Hematopoietic multipotent progenitor cell treated with erythropoietin and hydrocortisone succinate and interleukin-3 and kit ligand, for 4 days (in vitro differentiated cells): ENCODE measurements at places on chromosomes 12 and 14.

DNA sequence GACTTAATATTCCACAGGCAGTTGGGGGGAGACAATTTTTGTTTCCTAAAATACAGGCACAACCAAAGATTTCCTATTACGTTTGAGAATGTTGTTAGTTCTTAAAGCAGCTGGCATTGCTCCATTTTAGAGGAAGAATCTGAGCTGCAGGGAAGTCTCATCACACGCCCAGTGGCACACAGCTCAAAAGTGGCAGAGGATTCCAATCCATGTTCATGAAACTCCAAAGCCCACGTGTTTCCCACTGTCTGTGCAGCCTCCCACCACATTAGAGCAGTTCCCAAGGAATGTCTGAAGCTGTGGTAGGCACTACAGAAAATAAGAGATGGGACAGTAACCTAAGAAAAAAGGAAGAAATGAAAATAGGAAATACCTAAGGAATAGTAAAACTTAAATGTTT is 6.1 kb upstream of the IL26 start:
- DNase-seq: no peak

GRCh38 chr12:10331642-10332239 is 24.1 kb downstream of the KLRD1 start:
- peak; percentile 83 for DNase-seq

DNA sequence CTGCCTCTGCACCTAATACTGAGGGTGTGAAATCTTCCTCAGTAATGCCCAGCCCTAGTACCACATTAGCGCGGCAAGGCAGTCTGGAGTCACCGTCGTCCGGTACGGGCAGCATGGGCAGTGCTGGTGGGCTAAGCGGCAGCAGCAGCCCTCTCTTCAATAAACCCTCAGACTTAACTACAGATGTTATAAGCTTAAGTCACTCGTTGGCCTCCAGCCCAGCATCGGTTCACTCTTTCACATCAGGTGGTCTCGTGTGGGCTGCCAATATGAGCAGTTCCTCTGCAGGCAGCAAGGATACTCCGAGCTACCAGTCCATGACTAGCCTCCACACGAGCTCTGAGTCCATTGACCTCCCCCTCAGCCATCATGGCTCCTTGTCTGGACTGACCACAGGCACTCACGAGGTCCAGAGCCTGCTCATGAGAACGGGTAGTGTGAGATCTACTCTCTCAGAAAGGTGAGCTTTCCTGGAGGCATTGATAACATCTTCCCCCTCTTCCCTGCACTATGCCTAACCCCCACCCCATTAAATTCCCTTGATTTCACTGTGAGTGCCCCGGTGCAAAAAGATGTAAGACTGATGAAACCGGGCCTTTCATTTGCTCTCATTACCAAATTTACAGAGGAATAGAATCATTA is 291.4 kb downstream of the NAV3 start:
- DNase-seq: no peak

DNA sequence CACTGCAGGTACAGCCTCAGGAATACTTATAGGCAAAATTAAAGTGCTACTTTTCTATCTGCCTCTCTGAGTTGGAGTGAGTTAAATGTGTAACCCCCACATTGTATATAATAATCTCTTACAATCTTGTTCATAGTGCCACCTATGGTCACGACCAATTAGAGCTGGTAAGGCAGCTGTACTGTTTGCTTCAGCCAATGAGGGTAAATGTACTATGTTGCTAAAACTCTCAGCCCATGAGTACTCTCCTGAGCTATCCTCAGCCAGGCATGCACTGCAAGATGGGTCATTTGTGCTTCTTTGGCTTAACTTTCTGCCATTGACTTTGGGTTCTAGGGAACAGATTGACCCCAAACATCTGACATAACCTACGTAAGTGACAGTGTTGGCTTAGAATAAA is 15.0 kb upstream of the MDM2 start:
- peak; percentile 88 for DNase-seq

GRCh38 chr12:12715459-12716150 is 1.6 kb upstream of the CDKN1B start:
- peak; percentile 94 for DNase-seq

- peak; percentile 26 for DNase-seq
Observed at GRCh38 chr12:12903642-12904609, 12.6 kb downstream of the GPRC5A start.

DNA sequence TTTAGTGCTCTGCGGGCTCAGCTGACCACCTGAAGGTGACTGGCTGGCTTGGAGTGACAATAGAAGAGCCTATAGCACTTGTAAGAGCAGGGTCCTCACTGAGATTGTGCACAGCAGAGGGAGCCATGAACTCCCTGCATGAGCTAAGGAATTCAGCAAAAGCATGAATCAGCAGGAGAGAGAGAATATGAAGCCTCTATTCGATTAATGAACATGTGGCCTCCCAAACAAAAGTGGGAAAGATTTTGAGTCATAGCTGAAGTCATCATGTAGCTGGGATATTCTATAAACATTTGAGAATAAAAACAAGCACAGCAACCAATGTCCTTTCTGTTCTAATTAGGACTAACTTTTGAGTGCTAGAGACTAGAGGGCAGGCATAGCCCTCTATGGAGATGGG is 626.6 kb downstream of the DIO2 start:
- DNase-seq: no peak

- no peak for DNase-seq
Observed at GRCh38 chr12:90274407-90274806, 565.8 kb upstream of the ATP2B1 start.

GRCh38 chr12:15212930-15213329 is 8.3 kb downstream of the RERG start:
- DNase-seq: no peak

DNA sequence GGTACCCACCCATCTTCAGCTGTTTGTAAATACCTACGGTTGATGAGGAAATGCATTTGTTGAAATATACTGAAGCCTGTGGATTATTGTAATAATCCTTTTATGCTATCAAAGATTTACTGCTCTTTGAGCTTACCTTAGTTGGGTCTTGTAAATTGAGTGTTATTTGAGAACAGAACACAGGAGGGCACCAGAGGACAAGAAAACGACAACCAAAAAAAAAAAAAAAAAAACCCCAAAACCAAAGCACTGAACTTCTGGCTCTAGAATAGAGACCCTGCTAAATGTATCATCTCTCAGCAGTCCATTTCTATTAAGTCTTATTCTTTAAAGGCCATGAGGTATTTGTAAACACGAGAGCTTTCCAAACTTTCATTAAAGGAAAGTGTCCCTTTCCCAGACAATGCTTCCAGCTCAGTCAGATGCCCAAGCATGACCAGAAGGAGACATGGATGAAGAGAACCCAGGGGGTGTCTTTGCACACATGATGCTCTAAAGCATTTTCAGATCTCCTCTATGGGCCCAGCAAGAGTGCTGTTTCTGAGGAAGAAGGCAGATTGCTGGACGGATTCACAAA is 763.9 kb downstream of the NRXN3 start:
- peak; percentile 68 for DNase-seq

GRCh38 chr12:2581293-2582045 is 213.3 kb upstream of the FKBP4 start:
- no peak for DNase-seq

GRCh38 chr12:102300824-102301461 is 103.3 kb upstream of the PMCH start:
- DNase-seq: peak; percentile 59

- peak; percentile 17 for DNase-seq
Observed at GRCh38 chr12:9991876-9992275, 7.0 kb downstream of the CLEC1B start.

DNA sequence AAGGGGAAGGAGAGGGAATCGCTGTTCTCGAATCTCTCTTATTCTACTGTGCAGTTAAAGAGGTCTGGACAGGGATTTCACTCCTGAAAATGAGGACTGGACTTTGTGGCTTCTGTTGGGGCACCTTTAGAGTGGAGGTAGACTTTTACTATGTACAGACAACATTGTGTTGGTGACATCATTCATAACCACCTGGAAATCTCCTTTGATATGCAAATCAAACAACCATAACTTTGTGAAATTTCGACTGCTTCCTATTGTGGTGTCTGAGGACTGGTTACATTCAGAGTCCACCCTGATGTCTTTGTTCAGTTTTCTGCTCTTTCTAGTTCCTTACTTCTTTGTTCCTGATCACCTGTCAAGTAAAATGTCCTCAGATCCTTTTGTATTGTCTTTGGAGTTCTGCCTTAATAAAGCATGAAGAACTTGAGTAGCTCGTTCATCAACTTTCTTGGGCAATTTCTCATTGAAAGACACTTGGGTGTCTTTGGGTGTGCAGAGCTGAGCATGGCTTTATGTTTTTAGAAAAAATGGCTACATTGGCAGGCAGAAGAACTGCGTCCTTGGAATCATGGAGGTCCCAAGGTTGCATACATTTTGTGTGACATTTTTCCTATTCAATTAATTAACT is 29.8 kb downstream of the LRRK2 start:
- DNase-seq: no peak

DNA sequence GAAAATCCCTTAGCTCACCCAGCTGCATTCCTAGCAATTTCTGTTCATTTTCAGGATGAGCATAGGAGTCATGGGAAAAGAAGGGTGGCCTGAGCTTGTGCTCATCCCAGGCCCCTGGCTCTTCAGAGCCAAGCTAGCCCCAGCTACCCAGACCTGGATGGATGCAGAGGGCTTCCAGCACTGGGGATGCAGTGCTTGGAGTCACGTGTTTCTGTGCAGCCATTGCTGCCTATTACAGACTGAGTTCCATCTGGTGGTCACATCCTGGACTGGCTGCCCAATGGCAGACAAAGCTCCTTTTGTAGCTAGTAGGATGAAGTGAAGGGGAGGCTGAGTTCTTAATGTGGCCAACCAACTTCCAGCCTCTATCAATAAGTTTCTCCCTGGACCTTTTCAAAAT is 54.2 kb upstream of the JDP2 start:
- no peak for DNase-seq
